NCI-H526 treated with DMSO at 0.1 percent for 48 hours (cell line): ENCODE measurements at places on chromosomes 3 and 15.

- peak; percentile 70 for DNase-seq
Observed at GRCh38 chr3:4633078-4634004, 140.2 kb downstream of the ITPR1 start.

GRCh38 chr3:127351775-127352350 is 64.0 kb upstream of the PRR20G start:
- no peak for DNase-seq

DNA sequence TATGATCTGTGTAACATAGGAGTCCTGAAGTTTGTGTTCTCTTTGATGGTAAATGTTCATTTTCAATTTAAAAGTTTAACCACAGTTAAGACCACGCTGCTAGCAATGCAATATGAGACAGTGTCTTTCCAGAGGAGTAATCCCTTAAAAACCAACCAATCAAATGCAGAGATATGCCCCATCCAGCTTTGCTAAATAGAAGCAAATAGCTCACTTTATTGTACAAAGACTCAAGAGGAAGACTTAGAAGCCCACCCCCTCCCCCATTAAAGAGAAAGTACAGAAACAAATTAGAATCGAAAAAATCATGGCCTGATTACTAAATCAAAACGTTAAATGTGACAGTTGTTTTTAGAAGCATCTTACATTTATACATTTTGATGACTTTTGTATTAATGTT is 2.1 kb upstream of the ANP32A start:
- DNase-seq = no peak

DNA sequence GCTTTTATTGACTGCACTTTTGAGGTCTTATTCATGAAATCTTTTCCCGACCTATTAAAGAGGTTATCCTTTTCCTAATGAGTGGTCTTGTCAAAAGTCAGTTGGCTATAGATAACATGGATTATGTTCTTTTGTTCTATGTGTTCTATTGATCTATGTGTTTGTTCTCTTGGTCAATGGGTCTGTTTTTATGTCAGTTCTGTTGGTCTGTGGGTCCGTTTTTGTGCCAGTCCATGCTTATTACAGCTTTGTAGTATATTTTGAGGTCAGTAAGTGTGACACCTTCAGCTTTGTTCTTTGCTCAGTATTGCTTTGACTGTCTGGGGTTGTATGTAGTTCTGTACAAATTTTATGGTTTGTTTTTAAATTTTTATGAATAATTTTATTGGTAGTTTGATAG is 7.8 kb downstream of the TFG start:
- DNase-seq = no peak

DNA sequence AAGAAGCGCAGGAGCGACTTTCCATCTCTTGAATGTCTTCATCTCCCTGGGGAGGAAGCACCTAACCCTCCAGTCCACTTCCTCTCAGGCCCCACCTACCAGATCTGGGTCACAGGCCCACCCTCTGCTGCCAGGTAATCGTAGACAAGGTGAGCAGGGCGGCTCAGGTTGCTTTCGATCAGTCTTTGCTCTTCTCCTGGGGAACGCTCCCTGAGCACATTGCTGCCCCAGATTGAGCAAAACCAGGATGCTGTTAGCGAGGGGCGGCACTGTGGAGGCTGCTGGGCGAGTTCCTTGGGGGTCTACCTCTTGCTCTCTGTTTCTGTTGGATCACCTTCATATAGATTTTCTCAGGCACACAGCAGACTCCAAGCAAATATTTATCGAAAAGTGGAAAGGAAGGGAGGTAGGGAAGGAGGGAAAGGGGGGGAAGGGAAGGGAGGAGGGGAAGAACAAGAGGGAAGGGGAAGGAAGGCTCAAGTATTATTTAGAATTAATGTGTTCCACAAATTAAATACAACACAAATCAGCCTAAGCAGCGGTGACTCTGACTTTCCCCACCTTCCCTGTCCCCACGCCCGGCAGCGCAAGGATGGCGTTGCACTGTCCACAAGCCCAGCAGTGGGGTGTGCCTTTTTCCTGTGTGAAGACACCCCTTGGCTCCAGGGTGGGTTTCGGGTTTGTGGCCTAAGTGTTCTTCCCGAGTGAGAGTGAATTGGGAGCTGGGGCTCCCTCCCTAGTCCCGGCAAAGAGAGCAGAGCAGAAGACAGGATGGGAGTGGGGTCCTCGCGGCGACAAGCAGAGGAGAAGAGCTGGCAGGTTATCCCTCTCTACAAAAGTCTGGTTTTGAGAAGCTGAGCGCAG is 6.1 kb upstream of the PCSK6 start:
- DNase-seq = no peak

GRCh38 chr3:73467211-73467610 is 157.5 kb downstream of the PDZRN3 start:
- no peak for DNase-seq

DNA sequence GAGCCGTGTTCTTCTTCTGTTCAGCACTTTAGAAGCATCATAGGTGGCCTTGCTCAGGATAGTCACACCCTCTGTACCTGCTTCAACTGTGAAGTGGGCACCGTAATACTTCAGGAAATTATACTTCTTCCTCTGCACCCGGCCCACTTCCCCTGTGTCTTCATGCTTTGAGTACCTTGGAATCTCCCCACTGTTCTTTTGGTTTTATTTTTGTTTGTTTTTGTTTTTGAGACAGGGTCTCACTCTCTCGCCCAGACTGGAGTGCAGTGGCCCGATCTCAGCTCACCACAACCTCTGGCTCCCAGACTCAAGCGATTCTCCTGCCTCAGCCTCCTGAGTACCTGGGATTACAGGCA is 1.7 kb downstream of the P2RY14 start:
- no peak for DNase-seq

DNA sequence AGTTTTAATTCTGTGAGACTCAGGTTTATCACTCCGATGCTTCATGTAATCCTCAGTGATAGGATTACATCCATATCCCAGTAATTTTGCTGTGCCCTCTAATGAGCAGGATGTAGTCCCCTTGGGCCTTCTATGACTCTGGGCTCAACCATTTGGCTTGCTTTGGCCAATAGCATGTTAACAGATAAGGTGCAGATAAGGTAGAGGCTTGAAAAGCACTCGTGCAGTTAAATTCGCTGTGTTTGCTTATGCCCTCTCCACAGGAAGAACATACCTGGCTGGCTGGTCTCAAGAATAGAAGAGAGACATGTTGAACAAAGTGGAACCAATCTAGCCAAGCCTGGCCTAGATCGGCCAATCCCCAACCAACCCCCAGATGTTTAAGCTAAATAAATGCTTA is 20.1 kb downstream of the CCDC13 start:
- DNase-seq = no peak

- DNase-seq = no peak
Observed at GRCh38 chr3:159879146-159879545, 109.5 kb upstream of the IL12A start.

DNA sequence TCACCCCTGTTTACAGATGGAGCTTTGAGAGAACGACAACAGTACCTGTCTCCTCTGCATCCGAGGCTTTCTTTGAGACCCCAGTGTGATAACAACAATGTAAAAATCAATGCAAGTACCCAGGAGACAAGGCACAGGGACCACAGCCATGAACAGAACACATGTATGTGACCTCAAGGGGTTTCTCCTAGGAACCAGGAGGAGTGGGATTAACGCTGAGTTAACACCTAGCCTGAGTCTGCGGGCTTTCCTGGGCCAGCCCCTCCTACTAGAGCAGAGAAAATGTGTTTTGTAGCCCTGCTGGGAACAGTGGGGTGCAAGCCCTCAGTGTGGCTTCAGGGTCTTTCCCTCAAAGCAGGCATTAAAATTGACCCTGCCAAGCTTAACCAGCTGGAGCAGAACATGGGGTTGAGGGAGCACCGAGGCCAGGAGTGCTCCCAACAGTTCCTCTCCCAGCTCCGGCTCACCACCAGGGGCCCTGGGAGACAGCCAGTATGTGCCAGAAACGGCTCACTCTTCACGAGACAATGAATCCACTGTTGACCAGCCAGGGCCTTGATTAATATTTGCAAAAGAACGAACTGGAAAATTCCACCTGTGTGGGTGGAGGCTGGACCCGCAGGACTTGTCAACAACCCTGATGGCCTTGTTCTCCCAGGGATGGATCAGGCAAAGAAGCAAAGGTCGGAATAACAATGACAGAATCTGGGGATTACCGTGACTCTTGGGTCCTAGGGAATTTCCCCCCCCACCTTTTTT is 3.6 kb downstream of the CHDH start:
- peak; percentile 95 for DNase-seq

DNA sequence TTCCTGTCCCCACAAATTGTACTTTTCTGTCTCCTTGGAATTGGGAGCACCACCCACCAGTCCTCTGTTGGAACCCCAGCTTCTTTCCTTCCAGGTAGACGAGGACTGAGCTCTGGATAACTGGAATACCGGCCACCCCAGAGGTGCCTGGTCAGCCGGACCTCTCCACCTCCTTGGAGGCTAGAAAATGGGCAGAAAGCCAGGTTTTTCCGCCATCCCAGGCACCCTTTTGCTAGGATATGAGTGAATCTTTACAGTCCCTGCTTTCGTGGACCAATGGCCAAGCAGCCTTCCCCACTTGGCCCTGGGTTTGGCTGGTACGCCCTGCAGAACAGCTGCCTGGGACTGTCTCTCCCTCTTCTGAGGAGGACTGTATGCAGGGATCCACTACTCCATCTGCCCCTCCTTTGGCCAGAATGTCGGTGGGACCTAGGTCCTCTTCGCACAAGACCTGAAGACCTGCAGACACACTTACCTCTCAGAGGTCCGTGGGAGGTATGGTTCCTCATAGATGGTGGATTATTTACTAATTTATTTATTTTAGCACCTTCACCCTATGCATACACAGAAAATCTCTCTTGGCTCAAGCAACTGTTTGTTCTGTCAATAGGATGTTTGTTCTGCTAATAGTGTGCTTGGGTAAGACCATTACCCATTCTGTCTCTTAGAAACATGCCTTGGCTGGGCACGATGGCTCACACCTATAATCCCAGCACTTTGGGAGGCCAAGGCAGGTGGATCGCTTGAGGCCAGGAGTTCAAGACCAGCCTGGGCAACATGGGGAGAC is 8.6 kb upstream of the CHAC1 start:
- DNase-seq = no peak

GRCh38 chr3:53166781-53167291 is 5.8 kb downstream of the PRKCD start:
- no peak for DNase-seq
